Fibroblast of mammary gland (primary cell): ENCODE measurements at places on chromosomes 1 and 21.

GRCh38 chr1:175829845-175830244, 86.5 kb upstream of the TNR start:
- DNase-seq: no peak

DNA sequence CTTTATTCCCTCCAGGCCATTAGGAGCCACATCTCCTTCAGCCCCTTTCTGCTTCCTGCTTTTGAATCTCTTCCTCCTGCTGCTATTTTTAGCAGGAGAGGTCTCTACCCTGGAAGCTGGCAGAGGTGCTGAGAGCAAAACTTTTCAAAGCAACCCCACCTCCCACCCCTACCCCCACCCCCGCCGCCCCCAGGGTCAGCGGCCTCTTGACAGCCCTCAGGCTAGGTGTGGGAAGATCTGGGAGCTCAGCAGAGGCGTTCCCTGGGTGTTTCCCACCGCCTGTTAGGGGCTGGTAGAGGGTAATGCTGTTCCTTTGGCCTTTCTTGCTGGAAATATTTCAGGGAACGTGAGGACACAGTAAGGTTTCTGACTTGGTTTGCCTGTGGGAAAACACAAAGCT, 112.5 kb upstream of the CACHD1 start:
- no peak for DNase-seq

- DNase-seq: peak; percentile 11
Observed at GRCh38 chr1:90176530-90176929, 181.6 kb downstream of the ZNF326 start.

GRCh38 chr1:86382878-86383277, 13.2 kb downstream of the ODF2L start:
- peak; percentile 19 for DNase-seq

- DNase-seq: peak; percentile 23
Observed at GRCh38 chr1:119254067-119254720, 113.7 kb upstream of the WARS2 start.

GRCh38 chr1:200207711-200208126, 180.2 kb downstream of the NR5A2 start:
- DNase-seq: peak; percentile 50

DNA sequence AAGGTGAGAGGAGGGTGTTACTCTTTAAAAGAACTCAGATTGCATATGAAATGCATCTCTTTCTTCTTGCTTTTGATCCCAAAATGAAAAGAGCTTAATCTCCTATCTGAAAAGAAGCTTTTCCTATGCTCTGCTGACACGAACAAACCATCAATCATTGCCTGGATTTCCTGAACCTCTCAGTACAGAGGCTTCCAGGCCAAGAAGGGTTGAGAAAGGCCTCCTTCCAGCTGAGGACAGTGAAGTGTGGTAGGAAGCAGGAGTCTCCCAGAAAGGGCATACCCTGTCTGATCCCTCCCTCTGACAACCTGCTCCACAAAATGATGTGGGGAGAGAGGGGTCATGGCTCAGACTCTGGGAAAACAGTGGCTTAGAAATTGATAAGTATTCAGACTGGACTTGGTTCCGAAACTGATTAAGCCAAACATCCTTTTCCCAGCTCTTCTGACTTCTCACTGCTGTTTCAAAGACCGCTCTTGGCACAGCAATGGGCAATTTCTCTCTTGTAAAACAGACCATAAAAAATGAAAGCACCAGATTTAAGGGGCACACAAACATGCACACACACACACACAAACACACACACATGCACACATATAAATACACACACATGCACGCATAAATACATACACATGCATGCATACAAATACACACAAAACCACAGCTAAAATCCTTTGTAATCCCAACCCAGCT, 310.3 kb downstream of the SIPA1L2 start:
- no peak for DNase-seq

GRCh38 chr1:18217398-18218043, 109.9 kb downstream of the IGSF21 start:
- peak; percentile 2 for DNase-seq

DNA sequence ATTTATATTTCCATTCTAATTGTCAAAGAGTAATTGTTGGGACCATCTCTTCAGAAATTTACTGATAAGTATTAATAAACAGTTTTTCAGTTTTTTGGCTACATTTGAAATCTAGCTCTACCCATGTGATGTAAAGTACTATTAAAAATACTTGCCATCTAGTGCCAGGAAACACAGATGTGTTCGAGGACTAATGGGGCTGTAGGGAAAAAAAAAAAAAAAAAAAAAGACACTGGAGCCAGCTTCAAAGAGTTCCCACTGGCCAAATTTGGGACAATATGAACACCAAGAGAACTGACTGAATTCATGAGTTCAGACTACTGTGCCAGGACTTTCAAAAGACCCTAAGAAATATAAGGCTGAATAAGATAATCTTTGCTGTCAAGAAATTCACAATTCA, 65.2 kb upstream of the GFI1 start:
- no peak for DNase-seq

DNA sequence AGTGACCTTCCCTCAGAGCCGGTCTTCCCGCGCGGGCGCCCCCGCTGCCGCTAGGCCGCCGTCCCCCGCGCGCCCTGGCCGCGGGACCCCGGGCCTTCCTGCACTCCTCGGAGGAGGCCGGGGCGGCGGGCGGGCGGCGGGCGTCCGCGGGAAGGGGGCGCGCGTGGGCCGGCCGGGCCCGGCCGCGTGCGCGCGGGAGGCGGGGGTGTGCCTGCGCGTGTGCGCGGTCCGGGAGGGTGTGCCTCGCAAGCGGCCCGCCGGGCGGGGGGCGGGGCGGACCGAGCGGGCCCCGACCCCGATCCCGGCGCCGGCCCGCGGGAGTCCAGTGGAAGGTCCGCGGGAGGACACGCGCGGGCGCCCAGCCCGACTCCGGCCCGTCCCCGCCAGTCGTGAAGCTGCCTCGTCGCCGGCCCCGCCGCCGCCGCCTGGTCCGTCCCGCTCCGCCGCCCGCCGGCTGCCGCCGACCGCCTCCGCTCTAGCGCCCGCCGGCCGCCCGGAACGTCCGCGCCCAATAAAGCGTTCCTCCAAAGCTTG, 438 bp downstream of the MRPS6 start:
- DNase-seq: no peak

DNA sequence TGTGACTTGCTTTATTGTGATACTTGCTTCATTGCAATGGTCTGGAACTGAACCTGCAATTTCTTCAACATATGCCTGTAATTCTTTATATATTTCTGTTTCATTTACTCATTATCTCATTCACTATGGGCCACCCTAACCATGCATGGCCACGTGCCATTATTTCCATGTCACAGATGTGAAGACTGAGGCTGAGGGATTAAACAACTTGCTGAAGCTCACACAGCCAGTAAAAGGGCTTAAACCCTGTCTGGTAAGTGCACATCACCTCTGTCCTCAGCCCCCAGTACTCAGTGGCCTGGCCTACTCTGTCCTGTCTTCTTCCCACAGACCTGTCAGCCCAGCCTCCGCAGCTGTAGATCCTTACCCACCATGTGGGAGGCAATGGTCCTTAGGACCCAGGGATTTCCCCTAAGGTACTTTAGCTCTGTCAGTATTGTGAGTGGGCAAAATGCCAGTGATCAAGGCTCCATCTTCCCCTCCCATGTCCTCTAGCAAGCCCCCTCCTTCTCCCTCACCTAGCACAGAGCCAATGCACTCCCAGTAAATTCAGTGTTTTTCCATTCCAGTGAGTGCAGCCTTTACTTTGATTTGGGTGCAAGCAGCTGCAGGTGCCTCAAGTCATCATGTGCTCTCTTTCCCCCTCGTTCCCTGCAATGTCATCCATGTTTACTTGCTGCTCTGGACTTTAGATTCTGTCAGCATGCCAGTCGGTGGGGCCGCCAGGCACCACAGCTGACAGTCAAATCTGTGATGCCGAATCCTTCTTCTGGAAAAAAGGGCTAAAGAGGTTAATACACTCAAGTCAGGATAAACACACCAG, 228.2 kb upstream of the PROX1 start:
- DNase-seq: no peak

DNA sequence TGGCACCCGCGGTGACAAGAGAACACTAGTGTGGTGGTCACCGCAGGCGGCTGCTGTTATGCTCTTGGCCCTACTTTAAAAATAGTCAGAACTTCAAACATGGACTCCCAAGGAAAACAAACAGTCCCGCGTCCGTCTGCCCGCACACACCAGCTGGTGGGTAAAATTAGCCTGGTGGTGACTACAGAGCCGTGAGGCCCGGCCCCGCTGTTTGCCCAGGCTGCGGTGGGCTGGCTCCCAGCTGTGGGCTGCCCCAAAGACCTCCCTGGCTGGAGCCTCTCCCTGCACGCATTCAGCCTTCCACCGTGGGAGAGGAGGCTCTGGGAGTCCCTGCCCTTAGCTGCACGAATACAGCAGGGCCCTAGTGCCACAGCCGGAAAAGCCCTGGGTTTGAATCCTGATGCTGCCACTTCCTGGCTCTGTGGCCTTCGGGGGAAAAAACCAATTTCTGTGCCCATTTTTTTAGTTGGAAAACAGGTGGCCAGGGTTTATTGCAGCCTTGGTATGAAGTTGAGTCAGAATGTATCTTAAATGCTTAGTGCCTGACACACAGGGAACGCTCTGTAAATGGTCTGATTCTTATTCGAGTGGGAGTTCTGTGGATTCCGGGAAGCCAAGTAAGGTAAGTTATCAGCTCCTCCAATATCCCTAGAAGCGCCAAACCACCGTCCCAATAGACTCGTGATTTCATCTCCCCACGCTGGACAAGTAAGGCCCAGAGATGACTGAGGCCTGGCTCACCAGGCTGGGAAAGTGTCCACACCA, 58.2 kb downstream of the ALPL start:
- peak; percentile 93 for DNase-seq

GRCh38 chr1:155773221-155773620, 83.8 kb downstream of the GON4L start:
- DNase-seq: no peak

GRCh38 chr1:7993593-7994479, 32.3 kb downstream of the ERRFI1 start:
- DNase-seq: peak; percentile 93

DNA sequence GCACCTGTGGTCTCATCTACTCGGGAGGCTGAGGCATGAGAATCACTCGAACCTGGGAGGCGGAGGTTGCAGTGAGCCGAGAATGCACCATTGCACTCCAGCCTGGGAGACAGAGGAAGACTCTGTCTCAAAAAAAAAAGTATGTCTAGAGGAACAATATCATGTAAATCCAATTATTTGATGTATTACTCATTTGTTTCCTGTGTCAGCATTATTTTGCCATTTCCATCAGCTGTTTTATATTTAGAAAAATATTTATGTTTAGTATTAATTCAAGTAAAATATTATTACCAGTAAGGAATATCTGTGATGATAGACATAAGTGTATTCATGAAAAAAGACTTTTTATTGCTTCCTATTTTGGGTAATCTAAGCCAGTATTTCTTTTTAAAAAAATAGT, 13.0 kb downstream of the TDRKH start:
- no peak for DNase-seq

DNA sequence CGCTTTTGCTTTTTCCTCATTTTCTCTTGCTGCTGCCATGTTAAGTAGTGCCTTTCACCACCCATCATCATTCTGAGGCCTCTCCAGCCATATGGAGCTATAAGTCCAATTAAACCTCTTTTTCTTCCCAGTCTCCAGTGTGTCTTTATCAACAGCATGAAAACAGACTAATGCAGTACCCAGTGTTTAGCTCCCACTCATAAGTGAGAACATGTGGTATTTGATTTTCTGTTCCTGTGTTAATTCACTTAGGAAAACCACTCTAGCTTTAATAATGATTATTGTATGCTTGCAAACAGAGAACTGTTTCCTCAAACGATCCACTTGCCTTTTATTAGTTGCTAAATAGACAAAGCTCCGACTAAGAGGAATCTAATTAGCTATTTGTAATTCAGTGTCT, 43.3 kb downstream of the IL23R start:
- no peak for DNase-seq

GRCh38 chr1:109765483-109765815, 1.7 kb upstream of the EPS8L3 start:
- DNase-seq: no peak

- peak; percentile 2 for DNase-seq
Observed at GRCh38 chr1:101971304-101971703, 25.4 kb downstream of the OLFM3 start.

GRCh38 chr1:247942624-247943023, 6.0 kb upstream of the OR2L8 start:
- no peak for DNase-seq

DNA sequence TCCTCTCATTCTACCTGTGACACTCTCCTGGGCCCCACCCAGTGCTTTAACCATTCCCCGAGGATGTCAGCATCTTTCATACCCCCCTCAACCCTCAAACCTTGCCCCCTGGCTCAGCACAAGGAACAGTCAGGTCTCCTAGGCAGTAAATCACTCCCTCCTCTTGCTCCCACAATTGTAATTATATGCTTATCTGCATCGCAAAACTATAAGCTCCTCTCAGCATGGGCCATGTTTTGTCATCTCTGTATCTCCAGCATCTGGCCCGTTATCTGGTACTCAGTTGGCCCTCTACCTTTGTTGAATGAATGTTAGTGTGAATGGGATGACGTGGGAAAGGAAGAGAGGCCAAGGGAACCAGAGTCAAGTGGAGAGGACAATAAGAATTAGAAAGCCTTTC, 2.8 kb upstream of the ELOVL1 start:
- DNase-seq: no peak

DNA sequence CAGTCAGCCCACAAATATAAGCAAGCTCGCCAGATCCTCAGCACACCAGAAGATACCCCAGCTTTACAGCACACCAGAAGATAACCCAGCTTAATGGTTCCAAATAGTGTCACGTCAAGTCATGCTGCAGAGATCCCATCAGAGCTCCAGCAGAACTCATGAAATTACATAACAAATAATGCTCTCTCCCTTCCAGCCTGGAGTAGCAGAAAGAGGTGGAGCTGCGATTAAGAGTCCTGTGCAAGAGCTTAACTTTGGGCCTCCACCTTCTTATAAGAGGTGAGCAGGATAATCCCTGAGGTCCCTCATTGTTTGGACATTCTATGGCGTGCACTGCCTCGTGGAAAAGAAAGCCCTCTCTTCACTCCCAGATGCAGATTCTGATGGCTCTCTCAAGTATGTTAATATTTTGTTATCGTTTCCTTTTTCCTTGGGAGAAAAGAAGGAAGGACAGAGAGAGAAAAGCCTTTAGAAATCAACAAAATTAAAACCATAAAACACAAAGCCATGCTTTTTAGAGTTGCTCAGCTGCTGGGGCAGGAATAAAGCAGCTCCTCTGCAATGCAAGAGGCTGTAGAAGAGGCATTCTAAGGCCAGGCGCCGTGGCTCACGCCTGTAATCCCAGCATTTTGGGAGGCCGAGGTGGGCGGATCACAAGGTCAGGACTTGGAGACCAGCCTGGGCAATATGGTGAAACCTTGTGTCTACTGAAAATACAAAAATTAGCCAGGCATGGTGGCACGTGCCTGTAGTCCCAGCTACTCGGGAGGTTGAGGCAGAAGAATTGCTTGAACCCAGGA, 59.1 kb downstream of the GLUL start:
- DNase-seq: no peak
